Activated CD4-positive, alpha-beta memory T cell treated with anti-CD3 and anti-CD28 coated beads, Interleukin-2, amount 10 ng/mL, durations not matched to agents 7 days and 5 days (primary cell): ENCODE measurements at places on chromosomes 6 and 20. TPM values are rescaled to one million over a fixed set of nuclear protein-coding genes. Genes with fewer than 3 reads are reported as not detected.

The PAK5 gene
- total RNA-seq = not detected

The RNF144B gene
- total RNA-seq = 1.3 TPM

The MAN1A1 gene
- 22.0 TPM for total RNA-seq

The PKIG gene
- total RNA-seq = 1.6 TPM

The PTCRA gene
- not detected for total RNA-seq

GRCh38 chr6:45502456-45502855 is 124.7 kb upstream of the SUPT3H start:
- DNase-seq = no peak

DNA sequence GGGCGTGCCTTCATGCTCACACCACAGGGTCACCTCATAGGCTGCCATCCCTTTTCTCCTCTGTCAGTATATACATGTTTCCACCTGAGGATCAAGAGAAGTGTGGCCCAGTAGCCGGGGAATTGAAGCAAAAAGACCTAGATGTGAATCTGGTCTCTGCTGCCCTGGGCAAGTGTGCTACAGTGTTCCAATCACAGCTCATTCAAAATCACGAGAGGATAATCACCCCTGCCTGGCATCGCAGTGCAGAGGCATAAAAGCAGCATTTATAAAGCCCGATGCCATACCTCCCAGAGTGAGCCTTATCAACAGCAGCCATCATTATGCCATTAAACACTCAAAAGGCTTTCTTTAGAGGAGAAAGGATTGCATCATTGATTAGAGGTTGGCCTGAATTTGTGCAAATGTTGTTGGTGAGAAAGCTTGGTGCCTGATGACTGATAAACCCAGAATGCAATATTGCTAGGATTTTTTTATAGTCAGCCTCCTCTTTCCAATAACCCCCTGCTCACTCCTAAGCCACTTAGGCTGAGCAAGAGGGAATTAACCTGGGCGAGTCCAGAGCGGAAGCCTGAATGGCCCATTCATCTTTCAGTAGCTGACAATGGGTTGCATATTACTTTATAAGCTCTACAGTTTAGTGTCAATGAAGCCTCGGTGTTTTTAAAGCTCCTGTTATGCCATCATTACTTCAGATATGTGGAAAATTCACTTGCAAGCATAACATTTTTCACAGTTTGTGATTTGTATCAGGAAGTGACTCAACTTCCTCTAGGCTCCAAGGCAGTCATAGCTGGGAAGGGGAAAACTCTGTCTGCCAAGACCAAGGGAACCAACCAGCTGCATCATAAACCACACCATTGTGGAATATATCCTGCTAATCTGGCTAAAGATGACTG is 92.5 kb upstream of the NXT1 start:
- no peak for DNase-seq

- DNase-seq = no peak
These were observed 42.4 kb downstream of the SNX14 start for GRCh38 chr6:85551264-85551663.

DNA sequence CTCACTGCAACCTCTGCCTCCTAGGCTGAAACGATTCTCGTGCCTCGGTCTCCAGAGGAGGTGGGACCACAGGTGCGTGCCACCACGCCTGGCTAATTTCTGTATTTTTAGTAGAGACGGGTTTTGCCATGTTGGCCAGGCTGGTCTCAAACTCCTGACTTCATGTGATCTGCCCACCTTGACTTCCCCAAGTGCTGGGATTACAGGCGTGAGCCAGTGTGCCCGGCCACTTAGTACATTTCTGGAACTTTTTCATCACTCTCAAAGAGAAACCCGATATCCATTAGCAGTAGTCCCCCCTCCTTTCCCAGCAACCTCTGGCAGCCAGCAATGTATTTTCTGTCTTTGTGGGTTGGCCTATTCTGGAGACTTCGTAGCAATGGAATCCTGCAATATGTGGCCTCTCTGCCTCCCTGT is 109.8 kb downstream of the JARID2 start:
- DNase-seq = no peak

DNA sequence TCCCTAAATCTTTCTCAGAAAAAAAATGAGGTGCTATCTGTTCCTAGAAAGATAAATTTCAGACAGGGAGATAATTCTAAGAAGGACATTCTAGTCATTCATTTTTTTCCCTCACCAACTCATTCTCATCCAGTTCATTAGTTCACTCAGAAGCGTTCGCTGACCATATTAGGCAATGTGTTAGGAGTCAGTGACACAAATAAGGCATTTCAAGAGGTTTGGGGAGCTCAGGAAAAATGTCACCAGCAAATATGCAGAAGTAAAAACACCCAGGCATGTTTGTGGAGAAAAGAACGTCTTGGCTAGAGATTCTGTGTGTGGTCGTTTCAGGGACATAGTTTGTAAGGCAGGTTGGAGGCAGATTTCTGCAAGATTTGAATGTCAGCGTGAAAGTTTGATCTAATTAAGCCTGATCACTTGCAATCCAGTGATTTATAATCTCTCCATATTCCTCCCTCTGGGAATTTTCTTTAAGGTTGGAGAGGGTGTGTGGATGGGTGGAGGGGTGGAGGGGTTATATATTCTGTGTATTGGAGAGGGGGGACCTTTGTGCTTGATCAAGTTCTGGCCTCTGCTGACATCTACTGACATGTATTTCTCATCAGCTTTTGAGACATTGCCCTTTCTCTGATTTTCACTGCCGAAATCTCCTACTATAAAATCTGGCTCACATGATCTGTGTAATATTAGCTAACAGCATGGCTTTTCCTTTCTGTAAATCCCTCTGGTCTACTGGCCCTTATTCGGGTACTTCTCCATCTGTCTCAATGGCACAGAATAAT is 3.6 kb downstream of the MYCT1 start:
- no peak for DNase-seq

DNA sequence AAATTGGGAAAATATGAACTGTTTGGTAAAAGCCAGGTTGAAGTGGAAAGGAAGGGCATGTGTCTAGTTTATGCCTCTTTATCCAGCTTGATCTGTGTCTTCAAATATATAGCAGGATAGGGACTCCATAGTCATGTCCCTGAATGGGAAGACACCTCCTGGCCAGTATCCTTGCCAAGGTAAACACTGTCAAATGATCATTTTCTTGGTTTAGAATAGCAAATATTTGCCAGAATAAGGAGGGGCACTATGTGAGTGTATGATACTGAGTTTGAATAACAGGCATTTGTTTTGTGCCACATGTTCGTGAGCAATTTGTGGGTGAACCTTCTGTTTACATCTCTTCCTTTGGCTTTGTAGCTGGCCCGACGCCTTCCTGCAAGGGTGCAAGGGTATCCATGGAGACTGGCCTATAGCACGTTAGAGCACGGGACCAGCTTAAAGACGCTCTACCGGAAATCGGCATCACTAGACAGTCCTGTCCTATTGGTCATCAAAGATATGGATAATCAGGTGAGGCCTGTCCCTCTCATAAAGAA is 34.2 kb upstream of the HINT3 start:
- no peak for DNase-seq

GRCh38 chr6:4041480-4041879 is 37.5 kb downstream of the FAM217A start:
- DNase-seq = no peak

DNA sequence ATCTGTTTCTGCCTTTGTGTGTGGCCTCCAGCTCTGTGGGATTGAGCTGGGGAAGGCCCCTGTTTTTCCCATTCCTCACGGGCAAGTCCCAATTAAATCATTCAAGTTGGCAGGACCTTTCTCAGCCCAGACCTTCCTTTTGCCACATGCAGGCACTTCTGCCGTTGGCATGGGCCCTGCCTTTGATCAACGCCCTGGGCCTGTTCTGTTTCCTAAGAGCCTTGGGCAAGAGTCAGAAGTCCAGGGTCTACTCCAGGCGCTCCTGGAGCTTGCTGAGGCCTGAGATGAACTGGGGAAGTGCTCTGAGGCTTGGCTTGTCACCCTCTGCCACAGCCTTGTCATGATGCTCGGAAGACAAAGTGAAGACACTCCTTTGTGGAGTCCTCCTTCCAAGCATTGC is 7.1 kb downstream of the IP6K3 start:
- no peak for DNase-seq

GRCh38 chr6:43887906-43888683 is 118.1 kb downstream of the VEGFA start:
- no peak for DNase-seq

DNA sequence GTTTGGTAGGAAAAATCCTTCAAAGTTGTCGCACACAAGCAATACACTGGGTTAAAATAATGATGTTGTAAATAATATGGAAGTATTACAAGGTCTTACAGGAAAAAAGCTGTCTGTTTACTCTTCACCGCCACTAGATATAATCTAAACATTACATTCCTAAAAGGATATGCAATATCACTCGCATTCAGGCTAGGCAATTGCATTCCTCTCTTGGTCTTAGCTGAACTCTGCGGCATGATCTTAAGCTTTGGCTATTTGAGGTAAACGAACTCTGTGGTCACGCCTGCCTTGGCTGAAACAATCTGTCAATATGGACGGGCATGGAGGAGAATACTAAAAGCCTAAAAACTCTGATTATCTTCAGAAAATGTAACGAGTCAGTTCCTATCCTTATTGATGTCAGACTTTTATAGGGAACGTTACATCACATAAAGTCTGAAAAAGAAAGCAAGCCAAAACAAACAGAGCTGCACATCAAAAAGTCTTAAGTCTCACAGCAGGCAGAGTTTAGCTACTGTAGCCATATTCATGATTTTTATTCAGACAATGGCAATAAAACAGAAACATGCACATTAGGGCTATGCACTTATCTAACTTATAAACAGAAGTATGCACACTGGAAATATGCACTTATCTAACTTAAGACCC is 30.8 kb upstream of the FILIP1 start:
- DNase-seq = no peak

DNA sequence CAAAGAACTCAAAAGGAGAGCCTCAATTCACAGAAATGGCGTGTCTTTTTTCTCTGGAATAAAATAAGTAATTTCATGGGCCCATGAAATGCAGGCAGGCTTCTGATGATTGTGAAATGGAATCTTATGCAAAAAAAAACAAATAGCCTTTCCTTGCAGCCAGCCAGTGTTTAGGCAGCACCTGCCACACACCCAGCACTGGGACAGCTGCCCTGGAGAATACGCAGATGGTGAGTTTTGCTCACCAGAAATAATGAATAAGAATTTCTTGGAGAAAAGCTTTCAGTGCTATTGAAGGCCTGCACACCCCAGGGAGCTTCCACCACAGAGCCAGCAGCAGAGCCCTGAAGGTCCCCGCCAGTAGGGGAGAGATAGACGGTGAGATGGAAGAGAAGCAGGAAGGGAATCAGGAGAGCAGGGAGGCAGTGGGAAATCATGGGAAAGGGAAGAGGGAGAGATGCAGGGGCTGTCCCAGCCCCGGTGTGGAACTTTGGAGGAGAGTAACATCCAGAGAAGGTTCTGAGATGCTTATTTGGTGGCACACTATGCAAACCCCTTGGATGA is 54.9 kb downstream of the PXDC1 start:
- DNase-seq = no peak

DNA sequence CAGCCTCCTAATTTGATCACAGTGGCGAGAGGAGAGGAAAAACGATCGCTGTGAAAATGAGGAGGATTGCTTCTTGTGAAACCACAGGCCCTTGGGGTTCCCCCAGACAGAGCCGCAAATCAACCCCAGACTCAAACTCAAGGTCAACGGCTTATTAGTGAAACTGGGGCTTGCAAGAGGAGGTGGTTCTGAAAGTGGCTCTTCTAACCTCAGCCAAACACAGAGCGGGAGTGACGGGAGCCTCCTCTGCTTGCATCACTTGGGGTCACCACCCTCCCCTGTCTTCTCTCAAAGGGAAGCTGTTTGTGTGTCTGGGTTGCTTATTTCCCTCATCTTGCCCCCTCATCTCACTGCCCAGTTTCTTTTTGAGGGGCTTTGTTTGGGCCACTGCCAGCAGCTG is 28.7 kb downstream of the SAYSD1 start:
- peak; percentile 50 for DNase-seq

- DNase-seq = no peak
These were observed 13.5 kb downstream of the NCOA7 start for GRCh38 chr6:125804264-125804663.

DNA sequence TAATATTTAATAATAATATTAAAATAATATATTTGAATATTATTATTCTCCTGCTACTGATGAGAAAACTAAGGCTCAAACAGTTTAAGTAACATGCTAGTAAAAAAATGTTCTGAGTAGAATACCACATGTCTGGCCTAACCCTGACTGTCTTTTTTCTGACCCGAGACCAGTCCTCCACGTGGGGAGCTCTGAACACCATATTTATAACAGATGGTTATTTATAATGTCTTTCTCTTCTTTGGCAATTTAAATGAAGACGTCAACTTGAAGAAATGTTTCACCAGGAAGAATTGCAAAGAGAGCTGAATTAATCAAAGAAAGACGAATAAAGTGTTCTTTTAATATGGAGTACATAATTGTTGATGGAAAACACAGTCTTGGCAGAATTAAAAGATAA is 82.0 kb downstream of the SLC22A3 start:
- no peak for DNase-seq

DNA sequence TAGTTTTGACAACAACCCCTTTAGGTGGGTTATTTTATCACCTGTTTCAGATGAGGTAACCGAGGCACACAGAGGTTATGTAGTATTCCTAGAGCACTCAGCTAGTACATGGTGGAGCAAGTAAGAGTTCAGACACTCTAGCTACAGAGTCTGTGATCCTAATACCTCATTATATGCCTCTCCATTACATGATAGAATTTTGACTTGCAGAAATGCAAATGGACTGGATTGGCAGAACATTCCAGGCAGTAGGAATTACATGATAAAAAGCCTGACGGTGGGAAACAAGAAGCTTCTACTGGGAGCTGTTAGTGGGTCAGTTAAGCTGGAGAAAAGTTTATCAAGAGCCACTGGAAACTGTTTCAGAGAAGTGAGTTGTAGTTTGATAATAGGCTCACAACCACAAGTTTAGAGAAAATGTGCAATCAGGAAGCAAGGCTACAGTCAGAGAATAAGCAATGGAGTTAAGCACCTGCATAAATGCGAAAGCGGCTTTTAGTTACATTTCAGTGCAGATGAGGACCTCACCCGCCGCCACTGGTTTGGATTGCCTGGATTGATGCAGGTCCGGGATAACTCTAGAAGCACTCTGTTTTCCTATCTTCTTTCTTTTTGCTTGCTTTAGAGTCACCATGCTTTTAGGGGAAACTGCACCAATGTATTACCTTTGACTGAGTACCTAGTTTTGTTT is 34.7 kb upstream of the MYLK2 start:
- no peak for DNase-seq

GRCh38 chr6:166333172-166333995 is 9.0 kb downstream of the SFT2D1 start:
- peak; percentile 62 for DNase-seq
